Smooth muscle cell of the brain vasculature (primary cell): ENCODE measurements at places on chromosomes 2 and 18.

DNA sequence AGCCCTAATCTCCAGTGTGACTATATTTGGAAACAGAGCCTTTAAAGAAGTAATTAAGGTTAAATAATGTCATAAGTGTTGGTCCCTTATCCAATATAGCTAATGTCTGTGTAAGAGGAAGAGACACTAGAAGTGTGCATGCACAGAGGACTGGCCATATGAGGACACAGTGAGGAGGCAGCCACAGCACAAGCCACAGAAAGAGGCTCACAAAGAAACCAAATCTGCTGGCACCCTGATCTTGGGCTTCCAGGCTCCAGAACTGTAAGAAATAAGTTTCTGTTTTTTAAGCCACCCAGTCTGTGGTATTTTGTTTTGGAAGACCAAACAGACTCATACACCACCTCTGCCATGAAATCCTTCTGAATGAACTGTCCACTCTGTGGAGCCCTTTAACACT, 186.4 kb upstream of the SLC39A10 start:
- DNase-seq, result no peak

GRCh38 chr2:130819226-130819607, 17.5 kb upstream of the ARHGEF4 start:
- DNase-seq, result no peak

DNA sequence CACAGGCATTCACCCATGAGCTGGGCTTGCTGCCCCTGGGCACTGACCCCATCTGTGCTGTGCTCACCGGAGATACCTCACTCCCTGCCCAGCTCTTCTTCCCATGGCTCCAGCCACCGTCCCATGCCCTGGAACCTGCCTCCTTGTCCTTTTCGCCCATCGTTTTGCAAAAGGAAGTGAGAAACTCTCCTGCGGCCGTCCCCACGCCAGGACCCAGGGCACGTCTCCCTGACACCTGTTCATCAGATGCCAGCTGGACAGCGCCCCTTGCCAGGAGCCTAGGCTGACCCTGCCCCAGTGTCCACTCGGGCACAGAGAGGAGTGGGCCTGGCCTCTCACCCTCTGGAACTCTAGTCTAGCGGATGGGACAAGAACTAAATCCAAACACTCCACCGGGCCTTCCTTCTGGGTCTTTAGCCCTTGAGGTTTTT, 238.6 kb downstream of the SEPTIN10 start:
- no peak for DNase-seq

GRCh38 chr2:9737053-9737875, 106.0 kb upstream of the TAF1B start:
- DNase-seq, result no peak

- no peak for DNase-seq
Measured at GRCh38 chr18:41647914-41648313, 307.1 kb upstream of the PIK3C3 start.

DNA sequence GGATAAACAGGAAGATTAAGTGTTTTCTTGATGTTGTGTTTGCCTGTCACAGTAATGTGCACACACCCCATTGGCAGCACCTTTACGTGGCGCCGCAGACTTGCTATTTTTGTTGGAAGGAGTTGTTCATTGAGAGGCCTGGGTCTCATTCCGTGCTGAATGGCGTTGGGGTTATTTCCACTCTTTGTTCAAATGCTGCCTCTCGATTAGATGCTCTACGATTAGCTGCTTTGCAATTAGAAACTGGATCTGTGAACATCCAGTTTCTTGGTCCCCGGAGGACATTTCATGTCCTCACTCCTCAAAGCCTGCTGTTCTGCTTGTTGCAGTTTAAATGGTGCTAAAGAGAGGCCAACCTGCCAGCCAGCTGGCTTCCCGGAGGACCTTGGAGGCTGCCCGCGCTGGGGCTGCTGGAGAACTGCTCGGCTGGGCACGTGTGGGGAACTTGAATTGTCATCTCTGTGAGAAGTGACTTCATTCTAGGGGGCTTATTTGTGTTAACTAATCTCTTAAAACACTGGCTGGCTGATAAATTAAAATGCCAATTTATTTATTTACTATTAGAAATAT, 117.4 kb upstream of the NABP1 start:
- no peak for DNase-seq

- DNase-seq, result no peak
Measured at GRCh38 chr2:8604262-8604661, 77.6 kb upstream of the ID2 start.

DNA sequence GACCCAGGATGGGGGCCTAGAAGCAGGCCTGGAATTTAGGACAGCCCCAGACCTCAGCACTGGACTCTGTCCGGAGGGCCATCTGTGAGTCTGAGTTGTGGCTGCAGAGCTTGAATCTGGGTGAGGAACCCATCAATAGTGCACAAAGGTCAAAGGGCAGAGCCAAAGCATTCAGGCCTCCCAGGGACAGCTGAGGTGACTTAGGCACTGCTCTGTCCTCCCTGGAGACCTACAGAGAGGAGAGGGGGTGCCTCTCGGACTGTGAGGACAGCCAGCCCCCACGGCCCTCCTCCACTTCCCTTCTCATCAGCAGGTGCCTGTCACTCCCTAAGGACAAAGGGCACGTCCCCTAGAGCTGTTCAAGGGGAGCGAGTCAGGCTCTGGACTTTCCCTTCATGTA, 25.1 kb upstream of the PRLH start:
- DNase-seq, result no peak

GRCh38 chr18:53906681-53907080, 317.8 kb downstream of the MBD2 start:
- no peak for DNase-seq

DNA sequence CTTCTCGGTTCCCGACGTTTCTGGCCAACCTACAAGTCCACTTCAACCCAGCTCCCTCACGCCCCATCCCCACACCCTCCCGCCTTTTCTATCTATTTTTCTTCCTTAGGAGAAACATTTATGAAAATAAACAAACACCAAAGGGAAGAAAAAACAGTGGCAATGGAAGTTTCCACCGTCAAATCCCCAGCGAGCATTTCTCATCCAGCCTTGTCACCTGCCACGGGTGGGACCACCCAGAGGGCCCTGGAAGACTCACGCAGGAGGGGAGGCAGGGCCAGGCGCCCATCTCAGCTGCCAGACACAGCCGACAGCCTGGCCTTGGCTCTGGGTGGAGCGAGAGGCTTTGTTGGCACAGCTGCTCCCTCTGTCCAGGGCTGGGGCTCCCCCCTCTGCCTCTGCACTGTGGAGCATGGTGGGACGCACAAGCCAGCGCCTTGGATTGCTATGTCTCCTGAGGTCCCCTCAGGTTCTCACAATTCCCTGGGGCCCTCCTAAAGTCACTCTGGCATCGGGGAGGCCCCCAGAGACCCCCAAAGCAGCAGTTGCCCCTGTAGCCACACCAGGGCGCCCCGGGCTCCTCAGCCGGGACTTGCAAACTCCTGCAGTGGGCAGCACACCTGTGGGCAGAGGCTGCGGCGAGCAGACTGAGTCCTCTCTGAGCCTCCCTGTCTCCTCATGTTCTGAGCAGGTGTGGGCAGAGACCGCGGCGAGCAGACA, 395.7 kb upstream of the SALL3 start:
- DNase-seq, result no peak

- DNase-seq, result no peak
Measured at GRCh38 chr18:75582406-75582821, 154.9 kb upstream of the SMIM21 start.

DNA sequence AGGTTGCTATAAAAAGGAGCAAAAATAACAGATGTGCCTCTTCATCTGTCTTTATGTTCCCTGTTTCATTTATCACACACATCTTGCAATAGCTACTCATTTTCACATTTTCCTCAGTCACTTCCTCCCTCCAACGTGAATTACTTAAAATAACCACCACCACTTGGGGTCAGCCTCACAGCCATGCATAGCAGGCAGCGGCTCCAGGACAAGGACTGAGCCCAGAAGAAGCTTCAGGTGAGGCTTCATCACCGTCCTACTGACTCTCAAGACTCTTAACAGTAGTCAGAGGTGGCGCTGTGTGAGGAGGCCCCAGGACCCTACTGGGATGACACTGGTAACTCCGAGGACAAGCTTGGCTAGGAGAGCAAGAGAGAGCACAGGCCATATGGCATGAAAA, 15.5 kb upstream of the ST8SIA5 start:
- DNase-seq, result no peak

- DNase-seq, result no peak
Measured at GRCh38 chr2:231480781-231481180, 16.5 kb upstream of the NCL start.

- DNase-seq, result no peak
Measured at GRCh38 chr2:210844016-210844415, 287.6 kb downstream of the CPS1 start.

- no peak for DNase-seq
Measured at GRCh38 chr2:61016392-61017002, 1.0 kb upstream of the PEX13 start.

GRCh38 chr2:119485336-119486110, 38.8 kb downstream of the SCTR start:
- no peak for DNase-seq

GRCh38 chr2:223141606-223142005, 89.6 kb downstream of the KCNE4 start:
- no peak for DNase-seq

DNA sequence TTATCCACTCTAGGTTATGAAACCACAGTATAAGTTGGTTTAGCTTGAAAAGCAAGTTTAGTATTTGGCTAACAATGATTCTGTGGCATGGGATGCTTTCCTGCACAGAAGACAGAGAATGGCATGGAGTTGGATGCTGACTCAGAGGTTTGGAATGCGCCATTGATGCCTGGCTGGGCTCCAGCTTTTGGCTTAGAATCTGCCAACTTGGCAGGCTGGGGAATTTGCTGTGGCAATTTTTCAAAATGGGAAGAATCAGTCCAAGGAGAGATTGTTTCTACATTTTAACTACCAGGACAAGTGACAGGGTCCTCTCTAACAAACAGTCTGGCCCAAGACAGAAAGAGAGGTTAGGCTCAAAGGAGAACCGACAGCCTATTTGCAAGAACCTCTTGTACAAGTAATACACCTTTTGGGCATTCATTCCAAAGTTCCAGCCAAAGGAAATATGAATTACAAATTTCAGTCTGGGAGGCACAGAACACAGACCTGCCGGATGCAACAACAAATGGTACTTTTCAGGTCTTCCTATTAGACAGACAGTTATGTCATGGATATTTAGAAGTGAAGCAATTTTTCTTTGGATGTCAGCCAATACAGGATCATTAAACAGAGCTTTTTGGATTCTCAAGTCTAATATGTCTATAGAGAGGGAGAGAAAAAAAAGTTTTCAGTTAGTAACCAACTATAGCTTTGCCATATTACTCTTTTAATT, 1027.7 kb downstream of the TMEM182 start:
- DNase-seq, result no peak

DNA sequence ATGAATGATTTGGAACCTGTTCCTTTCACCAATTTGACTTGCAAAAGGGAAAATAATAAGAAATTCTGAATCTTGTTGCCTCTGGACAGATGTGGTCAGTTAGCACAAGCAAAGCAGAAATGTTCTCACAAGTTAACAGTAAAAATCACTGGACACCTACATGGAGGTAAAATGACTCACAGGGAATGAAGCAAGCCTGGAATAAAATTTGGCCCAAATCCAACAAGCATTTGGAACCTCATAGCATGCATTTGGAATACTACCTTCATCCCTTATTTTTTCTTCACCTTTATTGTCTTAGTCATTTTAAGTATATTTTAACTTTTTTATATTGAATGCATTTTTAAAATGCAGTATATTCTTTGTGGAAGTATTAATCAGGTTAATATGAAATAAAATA, 602.9 kb downstream of the ARHGAP15 start:
- no peak for DNase-seq

DNA sequence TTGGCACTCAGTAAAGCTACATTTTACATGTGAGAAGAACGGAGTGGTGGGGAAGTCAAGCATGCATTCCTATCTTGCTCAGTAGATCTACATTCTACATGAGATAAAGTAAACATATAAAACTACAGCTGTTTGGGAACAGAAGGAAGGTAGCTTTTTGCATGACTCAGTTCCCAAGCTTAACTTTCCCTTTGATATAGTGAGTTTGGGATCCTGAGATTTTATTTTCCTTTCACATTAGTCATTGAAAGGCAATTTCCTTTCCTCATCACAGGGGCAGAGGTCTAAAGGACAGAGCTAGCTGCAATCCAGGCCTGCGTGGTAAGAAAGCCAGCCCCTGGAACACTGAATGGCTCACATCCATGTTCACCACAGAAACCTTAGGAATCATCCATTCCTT, 257.2 kb downstream of the SRBD1 start:
- DNase-seq, result peak; percentile 89

- DNase-seq, result no peak
Measured at GRCh38 chr18:50310080-50310479, 22.6 kb upstream of the CXXC1 start.

DNA sequence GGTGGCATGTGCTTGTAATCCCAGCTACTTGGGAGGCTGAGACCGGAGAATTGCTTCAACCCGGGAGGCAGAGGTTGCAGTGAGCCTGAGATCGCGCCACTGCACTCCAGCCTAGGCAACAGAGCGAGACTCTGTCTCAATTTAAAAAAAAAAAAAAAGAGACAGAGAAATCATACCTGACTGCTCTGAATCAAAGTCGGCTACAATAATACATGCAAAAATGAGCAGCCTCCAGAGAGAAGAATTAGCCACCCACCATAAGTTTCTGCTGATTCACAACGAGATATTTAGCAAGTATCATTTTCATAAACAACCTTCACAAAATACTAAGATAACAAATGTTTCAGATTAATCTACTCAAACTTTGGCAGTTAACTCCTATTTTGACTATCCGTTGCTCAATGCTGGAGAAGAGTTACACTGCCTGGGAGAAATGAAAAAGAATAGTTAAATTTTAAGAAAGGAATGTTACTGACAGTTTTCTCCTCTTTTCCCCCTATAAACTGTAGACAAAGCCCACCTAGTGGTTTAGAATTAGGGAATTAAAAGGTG, 1.5 kb downstream of the OSBPL1A start:
- DNase-seq, result no peak

GRCh38 chr2:192150166-192150565, 44.6 kb downstream of the TMEFF2 start:
- no peak for DNase-seq

DNA sequence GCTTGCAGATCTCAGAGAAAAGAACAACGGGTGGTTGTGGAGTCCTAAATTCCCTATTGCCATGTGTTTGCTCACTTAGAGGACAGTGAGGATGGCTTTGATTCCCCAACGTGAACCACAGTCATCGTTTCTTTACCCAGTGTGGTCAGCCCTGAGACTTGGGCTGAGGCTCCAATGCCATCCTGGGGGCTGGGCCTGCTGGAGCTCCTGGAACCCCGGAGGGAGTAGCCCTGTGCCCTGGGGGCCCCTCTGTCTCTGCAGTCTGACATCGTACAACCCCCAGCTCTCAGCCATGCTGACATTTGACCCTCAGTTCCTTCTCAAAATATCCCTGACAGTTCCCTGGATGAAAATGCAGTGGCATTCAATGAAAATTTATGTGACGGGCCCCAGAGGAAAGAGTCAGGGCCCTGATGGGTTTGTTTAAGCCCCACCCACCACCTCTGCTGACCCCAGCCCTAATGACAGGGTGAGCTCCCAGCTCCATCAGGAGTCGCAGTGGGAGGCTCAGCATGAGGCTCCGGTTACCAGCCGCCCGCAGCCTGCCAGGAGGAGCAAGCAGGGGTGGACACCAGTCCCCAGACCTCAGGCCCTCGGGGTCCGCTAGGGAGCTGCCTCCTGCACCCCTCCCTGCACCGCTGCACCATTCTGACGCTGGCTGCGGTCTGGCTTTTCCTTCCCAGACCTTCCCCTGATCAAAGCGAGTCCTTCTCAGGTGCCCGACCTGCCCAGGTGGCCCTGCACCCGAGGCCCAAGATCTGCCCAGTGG, 120.9 kb downstream of the TWIST2 start:
- DNase-seq, result no peak

- DNase-seq, result no peak
Measured at GRCh38 chr2:12965540-12966269, 249.0 kb downstream of the TRIB2 start.
